ENCODE measurements at places on chromosomes 3 and 15.

GRCh38 chr3:57986261-57986660 is 22.0 kb upstream of the FLNB start:
- DNase-seq, result no peak

GRCh38 chr3:114093596-114093995 is 37.1 kb downstream of the QTRT2 start:
- DNase-seq, result no peak

DNA sequence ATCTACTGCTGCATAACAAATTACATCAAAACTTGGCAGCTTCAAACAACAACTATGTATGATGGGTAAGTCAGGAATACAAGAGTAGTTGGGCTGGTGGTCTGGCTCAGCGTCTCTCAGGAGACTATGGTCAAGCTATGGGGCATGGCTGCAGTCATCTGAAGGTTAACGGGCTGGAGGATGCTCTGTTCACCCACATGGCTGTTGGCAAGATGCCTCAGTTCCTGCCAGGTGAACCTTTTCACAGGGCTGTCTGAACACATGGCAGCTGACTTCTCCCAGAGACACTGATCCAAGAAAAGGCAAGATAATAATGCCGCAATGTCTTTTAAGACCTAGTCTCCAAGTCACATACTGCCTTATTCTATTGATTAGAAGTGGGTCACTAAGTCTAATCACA is 63.7 kb downstream of the GPR176 start:
- no peak for DNase-seq

- DNase-seq, result no peak
Observed at GRCh38 chr15:62868507-62868906, 174.0 kb upstream of the TPM1 start.

DNA sequence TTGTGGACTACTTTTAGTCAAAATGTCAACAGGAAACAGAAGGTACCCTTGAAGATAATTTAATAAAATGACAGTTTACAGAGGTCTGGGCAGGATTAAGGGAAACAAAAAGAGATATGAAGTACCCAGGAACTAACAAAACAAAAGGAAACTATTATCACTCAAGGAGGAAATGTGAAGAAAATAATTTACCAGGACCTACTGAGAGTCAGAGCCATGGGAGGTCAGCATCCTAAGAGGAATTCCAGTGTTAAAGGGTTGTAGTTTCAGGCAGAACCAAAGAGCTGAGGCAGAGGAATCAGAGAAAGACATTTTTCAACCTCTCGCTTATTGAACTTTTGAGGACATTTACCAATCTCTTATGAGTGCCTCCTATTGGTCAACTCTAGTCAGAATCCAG is 408.9 kb upstream of the CBLB start:
- no peak for DNase-seq
